ENCODE measurements at places on chromosomes 1 and 21.

GRCh38 chr1:221910222-221910621 is 168.3 kb upstream of the DUSP10 start:
- DNase-seq = no peak

DNA sequence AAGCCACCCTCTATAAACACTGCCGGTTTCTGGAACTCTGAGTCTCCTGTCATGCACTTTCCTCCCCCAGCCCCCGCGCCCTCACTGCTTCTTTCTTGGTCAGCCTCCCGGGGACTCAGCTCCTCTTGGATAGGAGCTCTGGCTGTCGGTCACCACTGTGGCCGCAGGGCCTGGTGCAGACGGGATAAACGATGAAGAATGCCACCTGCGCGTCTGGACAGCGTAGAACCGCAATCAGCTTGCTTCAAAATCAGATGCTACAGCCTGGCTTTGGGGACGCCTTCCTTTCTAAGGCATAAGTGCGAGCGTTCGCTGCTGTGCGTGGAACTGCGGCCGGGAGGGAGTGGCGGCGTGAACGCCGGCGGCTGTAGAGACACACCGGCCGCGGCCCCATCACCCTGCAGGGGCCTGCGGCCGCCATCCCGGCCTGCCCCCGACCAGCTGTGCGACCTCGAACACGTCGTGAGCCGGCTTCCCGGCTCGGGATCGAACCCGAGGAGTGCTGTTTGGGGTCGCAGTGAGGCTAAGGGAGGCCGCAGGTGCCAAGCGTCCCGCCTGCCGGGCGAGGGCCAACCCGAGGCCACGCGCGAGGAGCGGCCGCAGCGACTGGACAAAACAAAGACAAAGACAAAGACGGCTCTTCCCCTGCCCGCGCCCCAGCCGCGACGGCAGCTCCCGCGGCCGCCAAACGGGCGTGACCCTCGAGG is 688 bp downstream of the PTTG1IP start:
- no peak for DNase-seq

DNA sequence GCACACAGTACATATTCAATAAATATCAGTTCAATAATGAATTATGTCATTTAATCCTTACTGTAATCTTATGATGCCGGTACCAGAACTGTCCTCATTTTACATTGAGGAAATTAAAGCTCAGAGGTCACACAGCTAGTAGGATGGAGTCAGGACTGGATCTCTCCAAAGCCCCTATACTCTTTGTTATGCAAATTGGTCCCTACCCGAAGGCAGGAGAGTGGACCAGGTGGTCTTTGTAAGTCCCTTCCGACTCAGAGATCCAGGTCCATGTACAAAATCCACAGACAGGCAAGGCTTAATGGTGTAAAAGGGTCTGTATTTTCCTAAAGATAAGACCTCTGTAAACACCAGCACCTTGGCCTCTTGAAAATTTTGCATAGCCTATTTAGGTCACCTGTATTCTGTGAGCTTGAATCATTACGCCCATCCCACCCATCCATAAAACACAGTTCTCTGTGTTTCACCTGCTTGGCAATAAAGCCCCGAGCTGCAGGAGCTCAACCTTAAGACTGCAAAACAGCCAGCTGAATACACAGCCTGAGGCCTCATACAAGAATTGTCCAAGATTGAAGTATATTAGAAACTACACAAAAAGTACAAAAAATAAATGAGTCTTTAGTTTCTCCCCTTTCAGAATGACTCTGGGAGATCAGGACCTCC is 41.7 kb downstream of the PLXNA2 start:
- DNase-seq = no peak

DNA sequence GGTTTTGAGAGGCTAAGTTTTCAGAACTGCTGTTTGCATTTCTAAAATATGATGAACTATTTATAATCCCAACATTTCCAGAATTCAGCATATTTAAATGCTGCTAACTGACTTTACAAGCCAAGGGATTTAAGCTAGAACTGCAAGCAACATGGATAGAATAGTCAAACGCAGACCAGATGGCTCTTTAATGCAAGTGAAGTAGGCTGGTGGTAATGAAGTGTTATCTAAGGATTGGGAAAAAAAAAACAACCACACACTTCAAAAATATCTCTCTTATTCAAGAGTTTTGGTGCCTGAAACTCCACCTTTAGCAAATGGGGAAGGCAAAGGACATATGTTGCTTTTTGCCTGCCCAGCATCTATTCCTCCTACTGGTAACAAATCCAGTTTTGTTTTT is 20.9 kb upstream of the SSX2IP start:
- no peak for DNase-seq

DNA sequence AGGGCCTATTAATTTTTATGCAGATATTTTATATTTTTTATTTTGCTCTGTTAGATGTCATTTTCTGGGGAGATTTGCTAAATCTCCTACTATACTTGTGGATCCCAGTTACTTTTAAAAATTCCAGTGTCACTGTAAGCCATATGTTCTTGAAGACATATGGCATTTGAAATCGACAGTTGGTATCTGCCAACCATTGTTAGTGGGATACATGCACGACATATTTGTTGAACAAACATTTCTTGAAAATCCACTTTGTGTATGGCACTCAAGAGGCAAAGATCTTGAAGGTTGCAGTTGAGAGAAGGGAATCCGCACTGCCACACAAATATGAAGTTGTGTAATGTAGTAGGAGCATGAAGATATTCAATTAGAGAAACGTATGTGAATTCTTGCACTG is 287.7 kb downstream of the HHAT start:
- no peak for DNase-seq

DNA sequence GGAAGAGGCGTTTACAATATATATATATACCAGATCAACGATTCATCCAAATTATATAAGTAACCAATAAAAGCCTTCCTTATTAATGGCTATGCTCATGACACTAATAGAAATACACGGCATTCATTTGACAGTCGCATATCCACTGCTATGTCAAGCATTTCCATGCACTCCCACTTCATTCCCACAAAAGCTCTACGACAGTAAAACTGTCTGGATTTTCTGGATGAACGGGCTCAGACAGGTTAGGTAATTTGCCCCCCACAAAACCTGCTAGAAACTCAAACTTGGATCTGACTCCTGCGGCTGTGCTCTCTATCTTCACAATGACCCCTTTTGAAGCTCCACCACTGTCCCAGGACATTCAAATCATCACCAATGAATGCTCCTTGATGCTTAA is 11.4 kb downstream of the DNAJC11 start:
- no peak for DNase-seq

GRCh38 chr1:24635195-24635843 is 7.8 kb upstream of the SRRM1 start:
- DNase-seq = no peak

DNA sequence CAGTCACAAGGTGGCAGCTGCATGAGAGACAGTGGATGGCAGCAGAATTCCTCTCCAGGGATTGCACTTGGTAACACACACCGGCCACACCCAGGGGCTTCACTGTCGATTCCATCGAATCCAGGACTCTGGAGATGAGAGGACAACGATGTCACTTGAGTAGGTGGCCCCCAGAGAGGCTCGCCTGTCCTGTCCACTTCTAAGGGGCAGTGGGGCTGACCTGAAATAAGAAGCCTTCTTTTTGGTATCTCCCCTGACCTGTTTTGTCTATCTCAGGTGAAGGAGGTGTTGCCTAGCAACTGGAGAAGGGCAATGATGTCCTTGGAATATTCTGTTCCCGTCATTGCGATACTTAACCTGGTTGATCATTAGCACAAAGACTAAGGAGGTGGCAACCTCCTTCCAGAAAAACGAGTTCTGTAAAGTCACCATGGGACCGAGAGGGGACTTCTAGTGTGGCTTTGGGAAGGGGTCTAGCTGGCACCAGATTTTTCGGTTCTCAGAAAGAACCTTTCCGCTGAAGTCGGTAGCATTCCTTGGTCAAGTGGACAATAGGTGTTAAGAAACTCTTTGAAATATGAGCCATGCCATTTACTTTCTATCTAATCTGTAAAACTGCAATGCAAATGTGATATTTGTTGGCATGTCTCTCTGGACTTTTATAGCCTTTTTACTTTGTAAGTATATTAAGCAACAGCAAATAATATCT is 85.2 kb upstream of the TMPRSS2 start:
- no peak for DNase-seq

Data from stimulated activated CD8-positive, alpha-beta memory T cell treated with anti-CD3 and anti-CD28 coated beads, Interleukin-2, amount 100 ng/mL, for 1 hour (primary cell).